Left ventricle myocardium superior (tissue), 1 donor: ENCODE measurements at places on chromosomes 1 and 21. TPM values are rescaled to one million over a fixed set of nuclear protein-coding genes. Genes with fewer than 3 reads are reported as not detected.

GRCh38 chr1:66300972-66301451, 232.9 kb upstream of the SGIP1 start:
- no peak for DNase-seq

Gene S100A7
- not detected for total RNA-seq

DNA sequence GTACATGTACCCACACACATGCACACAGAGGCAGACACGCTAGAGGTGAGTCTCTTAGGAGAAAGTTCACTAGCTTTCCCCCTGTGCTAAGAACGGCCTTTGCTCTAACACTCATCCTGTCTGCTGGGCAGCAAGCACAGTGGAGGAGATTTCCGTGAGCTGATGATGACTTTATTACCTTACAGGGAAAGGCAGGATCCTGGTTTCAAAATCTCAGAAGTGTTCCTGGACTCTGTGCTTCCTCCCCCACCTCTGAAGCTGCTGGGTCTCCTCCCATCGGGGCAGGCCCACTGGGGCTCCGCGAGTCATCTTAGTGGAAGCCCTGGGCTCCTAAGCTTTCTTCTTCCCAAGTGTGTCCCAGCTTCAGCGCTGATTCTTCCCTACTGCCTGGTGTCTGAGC, 2.7 kb downstream of the FAM3B start:
- DNase-seq, result no peak

DNA sequence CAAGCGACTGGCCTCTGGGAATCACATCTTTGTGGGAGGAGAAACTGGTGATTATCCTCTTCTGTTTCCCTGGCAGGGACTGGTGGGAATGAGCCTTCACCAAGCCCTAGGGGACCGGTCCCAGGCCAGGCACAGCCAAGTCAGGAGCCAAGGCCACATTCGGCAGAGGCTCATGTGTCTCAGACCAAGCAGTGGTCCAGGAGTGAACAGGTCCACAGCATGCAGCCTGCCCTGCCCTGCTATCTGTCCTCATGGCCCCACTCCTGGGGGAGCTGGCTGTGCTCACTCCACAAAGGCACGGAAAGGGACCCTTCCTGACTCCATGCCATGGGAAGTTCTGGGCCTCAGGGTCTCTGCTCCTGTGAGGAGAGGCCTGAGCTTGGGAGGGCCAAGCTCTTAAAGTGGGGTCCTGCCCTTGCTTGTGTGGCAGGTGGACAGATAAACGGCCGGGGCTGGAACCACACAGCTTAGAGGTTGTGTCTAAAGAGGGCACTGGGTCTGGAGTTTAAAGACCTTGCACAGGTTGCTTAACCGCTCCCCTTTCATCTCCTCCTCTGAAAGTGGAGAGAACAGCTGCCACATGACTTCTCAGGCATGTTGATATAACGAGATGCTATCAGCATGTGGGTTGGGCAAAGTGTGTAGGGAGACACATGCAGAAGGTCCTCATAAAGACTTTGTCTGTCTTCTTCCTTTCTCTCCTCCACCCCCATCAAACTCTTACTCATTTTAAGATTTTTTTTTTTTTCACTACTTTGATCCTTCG, 57.5 kb downstream of the CASQ2 start:
- no peak for DNase-seq

GRCh38 chr21:34561806-34562205, 49.8 kb upstream of the KCNE1 start:
- DNase-seq, result no peak

GRCh38 chr1:100924991-100925390, 29.1 kb downstream of the SLC30A7 start:
- no peak for DNase-seq

Gene KRTAP13-2
- not detected for total RNA-seq

GRCh38 chr1:65971547-65971946, 178.9 kb downstream of the PDE4B start:
- no peak for DNase-seq

DNA sequence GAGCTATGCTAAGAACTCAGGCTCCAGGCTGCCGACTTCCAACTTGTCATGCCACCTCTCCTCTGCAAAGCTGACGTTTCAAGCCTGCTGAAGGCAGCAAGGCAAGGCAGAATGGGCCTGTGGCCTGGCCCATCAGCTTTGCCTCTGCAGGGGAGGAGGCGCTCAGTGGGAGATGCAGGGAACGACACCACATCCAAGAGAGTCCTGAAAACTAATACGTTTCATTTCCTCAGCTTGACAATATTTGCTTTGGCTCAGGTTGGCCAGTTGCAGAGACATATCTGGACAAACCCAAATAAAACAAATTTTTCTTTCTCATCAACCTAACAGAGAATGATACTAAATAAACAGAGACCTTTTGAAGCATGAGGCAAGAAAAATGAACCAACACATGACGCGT, 35.3 kb downstream of the BEND5 start:
- no peak for DNase-seq

GRCh38 chr1:37862330-37862729, 2.9 kb upstream of the MTF1 start:
- DNase-seq, result no peak

Gene F5
- 11.8 TPM for total RNA-seq

GRCh38 chr1:16976966-16977365, 3.5 kb downstream of the MFAP2 start:
- DNase-seq, result no peak

DNA sequence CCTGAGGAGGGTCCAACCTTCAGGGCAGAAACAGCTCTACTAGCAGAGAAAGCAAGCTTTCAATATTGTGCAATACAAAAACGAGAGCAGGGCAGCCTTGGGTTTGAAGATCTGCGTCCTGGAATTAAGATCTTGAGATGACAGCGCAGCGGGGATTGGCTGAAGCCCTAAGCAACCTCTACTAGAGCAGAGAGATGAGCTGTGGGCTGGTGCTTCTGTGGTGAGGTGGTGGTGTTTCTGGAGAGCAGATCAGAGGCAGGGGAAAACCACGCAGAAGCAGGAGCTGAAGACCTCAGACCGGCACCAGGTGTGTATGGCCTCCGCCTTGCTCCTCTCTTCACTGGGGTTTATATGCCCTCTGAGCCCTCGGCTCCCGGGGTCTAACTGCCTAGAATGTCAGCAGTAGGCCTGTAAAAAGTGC, 12.5 kb downstream of the TRAF3IP3 start:
- DNase-seq, result peak; percentile 35

- no peak for DNase-seq
These were observed 3.0 kb downstream of the BEST4 start for GRCh38 chr1:44785029-44785380.

Gene CTSS
- 30.7 TPM for total RNA-seq

Gene SPRR2E
- total RNA-seq, result not detected

- DNase-seq, result no peak
These were observed 2.2 kb downstream of the GADD45A start for GRCh38 chr1:67687198-67687545.

Gene ZSWIM5
- total RNA-seq, result 0.84 TPM

Gene RHBG
- total RNA-seq, result not detected

DNA sequence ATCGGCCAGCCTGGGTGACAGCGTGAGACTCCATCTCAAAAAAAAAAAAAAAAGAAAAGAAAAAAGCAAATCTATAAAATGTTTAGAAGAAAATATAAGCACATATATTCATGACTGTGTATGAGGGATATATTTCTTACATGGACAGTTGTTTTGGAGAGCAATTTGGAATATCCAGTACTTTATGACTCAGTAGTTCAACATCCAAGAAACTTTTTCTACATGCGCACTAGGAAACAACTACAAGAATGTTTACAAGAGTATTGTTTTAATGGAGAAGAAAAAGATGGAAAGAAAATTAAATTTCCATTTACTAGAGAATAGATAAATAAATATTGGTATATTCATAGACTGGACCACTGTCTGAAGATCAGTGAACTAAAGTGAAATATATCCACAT, 77.5 kb downstream of the MAST2 start:
- DNase-seq, result no peak

Gene LRRC53
- not detected for total RNA-seq
